ENCODE measurements at places on chromosomes 16 and 17.

DNA sequence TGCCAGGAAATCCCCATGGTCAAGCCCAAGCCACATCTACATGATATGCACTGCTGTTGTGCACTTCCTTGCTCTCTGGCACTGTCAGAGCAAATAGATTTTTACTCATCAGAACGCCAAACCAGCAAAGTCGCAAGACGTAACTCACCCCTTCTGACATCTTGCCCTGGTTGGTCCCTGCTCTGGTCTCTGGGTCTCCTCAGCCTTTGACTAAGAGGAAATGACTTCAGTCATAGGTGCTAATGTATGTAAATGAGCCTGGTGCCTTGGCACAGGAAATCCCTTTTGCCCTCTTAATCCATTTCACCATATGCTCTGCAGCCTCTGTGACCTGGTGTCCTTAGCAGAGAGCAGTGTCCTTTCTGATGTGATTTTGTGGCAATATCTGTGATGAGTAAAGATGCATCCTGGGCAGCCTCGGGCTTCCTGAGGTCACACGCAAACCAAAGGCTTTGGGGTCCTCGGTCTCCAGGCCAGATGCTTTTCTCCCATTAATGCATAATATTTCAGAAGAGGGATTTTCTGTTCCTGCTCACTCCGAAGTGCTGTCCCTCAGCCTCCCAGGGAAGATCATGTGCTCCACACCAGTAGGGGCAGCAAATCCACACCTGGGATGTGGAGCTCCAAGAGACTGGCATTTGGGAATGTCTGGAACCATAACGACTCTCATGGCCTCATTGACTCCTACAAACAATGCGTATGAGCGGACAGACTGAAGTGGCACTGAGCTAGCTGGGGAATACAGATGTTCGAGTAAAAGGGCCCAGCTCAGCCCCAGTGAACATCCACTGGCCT, 66.9 kb downstream of the GP2 start:
- no peak for DNase-seq

DNA sequence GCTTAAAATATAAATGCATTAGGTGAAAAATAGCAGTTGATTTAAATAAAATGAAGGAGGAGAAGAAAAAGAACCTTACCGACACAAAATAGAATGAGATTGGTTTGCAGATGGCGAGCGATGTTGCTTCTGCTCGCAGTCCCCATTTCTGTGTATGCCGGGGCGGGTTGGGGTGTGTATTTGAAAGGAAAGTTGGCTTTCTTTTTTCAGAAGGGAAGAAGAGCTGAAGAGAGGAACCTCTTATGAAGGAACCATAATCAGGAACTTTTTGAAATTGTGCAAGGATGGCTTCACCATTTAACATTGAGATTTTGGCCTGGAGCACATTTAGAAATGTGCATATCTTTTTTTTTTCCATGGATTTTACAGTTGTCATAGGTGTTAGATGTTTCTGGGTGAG, at the start of gene IGSF6:
Gene IGSF6, minus strand, starts transcription at position 156 of the 400 bp plus-strand sequence. Its CDS starts 10 bp downstream, at position 146.
- no peak for DNase-seq

DNA sequence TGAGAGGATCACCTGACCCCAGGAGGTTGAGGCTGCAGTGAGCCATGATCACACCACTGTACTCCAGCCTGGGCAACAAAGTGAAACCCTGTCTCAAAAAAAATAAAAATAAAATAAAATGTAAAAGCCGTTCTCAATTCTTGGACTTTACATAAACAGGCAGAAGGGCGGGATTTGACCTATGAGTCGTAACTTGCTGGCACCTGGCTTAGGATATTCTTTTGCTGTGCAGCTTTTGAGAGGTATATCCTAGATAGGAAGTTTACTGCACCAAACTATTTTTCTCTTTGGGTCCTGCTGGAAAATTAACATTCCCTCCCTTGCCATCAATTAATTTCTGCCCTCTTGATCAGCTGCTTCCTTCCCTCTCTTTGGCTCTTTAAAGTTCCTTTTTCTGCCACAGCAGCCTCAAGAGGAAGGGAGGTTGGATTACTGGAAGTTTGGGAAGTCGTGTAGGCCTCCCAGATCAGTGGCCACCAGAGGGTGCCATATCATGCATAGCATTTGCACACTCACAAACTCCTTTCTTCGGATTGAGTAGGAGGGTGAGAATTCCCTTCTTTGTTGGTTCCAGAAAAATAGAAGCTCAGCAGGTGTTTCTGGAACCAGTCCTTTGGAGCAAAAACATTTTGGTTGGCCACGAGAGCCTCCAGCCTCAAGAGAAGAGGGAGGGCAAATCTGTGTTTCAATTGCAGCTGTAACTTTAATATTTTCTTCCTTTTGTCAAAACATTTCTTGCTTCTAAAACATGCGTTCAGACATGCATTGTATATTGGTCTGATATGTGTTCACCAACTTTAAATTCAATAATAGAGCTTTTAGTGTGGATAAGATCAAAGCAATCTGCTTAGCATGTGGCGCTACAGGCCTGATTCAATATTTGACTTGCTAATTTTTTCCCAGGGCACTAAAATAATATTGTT, 147.3 kb downstream of the CCDC182 start:
- peak; percentile 89 for DNase-seq

DNA sequence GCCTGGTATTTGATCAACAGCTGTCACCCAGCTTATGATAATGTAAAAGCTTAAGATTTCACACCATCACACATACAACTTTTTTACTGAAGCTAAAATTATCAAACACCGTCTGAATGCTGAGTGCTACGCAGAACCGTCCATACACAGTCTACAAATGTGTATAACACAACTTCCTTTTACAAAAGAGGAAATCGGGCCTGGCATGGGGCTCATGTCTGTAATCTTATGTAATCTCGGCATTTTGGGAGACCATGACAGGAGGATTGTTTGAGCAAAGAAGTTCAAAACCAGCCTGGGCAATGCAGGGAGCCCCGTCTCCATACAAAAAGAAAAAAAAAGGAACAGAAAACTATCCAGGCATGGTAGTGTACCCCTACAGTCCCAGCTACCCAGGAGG, 19.6 kb upstream of the QRICH2 start:
- DNase-seq: no peak

GRCh38 chr17:72056727-72057290, 64.0 kb upstream of the SOX9 start:
- DNase-seq: no peak

GRCh38 chr17:80529904-80530292, 14.7 kb upstream of the RPTOR start:
- no peak for DNase-seq

GRCh38 chr16:70695331-70696070, 9.6 kb upstream of the MTSS2 start:
- peak; percentile 62 for DNase-seq

DNA sequence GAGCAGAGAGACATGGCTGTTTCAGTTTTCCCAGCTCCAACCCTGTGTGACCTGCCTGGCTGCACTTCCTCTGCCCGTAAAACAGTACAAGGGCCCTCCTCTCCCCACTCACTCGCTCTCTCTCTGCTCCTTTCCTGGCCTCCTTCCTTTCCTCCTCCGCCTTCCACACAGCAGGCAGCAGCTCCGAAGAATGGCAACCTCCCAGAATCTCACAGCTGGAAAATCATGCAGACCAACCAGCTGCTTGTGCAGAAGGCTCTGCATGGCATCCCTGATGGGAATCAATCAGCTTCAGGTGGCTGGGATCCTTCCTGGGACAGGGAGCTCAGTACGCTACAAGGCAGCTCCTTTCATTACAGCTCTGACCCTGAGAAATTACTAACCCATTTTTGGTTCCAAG, 27.4 kb downstream of the TMEM132E start:
- no peak for DNase-seq

GRCh38 chr16:74100395-74101326, 196.0 kb upstream of the PSMD7 start:
- DNase-seq: no peak

DNA sequence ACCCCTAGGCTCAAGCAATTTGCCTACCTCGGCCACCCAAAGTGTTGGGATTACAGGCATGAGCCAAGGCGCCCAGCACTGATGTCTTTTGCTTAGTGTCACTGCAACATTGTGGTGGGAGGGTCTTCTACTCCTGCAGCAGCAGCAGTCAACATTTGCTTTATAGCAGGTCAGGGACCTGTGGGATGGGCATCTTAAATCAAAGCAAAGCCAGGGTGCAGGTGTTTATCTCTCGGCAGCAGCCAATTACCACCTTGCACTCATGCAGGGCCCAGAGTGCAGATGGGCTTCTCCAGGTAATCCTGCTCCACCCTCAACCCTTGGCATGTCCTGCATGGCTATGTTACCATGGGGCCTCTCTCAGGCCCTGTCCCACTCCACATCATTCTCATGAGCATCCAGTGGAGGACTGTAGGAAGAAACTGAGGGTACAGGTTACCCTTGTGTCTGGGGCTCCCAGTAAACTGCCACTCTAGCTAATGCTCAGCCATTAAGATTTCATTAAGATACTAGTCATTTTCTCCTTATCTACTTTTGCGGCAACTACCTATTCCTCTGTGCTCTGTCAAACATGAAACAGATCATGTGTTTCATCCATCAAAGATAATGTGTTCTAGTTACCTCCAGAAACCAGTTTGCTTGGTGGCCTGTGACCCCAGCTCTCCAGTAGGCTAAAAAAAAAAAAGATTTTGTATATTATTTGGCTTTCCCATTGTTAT, 16.8 kb downstream of the ADGRG5 start:
- DNase-seq: no peak

DNA sequence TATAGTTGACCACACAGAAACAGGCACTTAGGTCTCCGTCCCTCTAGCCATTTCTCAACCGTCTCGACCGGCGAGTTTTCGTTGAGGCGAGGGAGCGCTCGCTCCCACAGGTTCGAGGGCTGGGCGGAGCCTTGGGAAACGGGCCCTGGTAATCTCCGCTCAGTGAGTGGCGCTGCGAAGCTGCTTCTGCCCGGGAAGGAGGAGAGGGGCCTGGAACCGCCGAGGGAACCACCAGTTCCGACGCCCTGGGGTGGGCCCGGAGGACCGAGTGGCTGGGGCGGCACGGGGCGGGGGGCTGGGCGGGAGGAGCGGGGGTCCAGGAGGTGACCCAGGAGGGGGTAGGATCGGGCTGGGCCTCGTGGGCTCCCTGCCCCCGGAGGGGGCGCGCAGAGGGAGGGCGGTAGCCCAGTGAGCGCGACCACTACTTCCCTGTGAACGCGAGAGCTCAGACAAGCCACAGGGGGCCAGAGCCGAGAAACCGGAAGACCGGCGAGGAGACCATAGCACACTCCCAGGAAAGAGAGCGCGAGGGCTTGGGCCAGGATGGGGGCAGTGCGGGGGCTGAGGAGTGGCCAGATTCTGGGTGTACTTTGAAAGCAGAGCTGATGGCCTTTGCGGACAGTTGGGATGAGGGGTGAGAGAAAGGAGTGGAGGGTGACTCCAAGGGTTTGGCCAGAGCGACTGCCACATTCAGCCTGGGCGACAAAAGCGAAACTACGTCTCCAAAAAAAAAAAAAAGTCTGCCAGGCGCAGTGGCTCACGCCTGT, 29.9 kb upstream of the ARL4D start:
- peak; percentile 91 for DNase-seq

GRCh38 chr17:65698381-65699061, 137.1 kb upstream of the AXIN2 start:
- peak; percentile 54 for DNase-seq

- no peak for DNase-seq
Measured at GRCh38 chr16:86854626-86855294, 276.4 kb downstream of the FOXL1 start.

GRCh38 chr17:43528988-43529814, 16.9 kb downstream of the ETV4 start:
- no peak for DNase-seq

- DNase-seq: peak; percentile 100
Measured at GRCh38 chr17:48047741-48048383, at the start of gene NFE2L1. NFE2L1 (plus strand) TSS chr17:48048359; CDS start chr17:48051119, 2,760 bp downstream.

DNA sequence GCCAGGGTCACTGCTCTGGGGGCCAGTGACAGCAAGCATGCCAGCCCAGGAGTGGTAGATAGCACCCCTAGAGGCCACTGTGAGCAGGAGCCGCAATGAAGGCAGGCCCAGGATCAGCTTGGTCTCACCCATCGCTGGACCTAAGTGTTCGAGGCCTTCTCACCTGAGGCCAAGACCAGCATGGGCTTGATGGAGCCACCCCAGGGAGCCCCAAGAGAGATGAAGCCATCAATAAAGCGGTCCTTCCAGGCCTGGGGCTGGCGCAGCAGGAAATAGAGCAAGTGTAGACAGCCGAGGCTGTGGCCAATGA, 1.8 kb downstream of the LCAT start:
- peak; percentile 75 for DNase-seq

- DNase-seq: no peak
Measured at GRCh38 chr17:72606656-72607055, 485.8 kb downstream of the SLC39A11 start.

DNA sequence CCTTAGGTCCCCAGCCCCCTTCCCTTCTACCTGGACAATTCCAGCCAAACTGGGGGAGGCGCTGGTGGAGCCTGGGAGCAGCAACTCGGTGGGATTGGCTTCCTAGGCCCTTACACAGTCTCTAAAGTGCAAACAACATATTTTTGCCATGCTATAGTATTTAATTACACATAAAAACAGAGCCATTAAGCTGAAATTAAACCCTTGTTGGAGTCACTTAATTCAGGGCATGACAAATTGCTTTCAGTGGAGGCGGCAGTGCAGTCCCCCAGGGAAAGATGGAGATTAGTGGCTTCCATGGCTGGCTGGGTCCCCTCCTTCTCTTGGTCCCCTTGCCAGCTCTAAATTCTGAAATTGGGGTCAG, 17.3 kb downstream of the IGFBP4 start:
- DNase-seq: no peak

GRCh38 chr16:14211856-14212543, 140.9 kb downstream of the MRTFB start:
- DNase-seq: no peak

DNA sequence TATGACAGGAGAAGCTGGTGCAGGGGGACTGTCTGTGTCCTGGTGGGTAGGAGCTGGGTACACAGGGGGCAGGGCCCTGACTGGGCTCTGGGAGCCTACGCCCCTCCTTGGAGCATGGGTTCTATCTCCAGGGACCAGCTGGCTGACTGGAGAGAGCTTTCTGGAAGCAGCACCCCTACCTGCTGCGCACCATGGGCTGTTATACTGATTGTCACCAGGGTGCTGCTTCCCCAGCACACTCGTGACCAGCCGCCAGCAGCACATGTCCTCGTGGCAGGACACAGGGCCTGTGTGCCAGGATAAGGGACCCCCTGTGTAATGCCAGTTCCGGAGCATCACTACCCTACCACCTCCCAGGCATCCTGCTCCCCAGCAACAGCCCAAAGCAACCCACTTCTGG, 106.0 kb downstream of the AMFR start:
- DNase-seq: no peak

- DNase-seq: no peak
Measured at GRCh38 chr16:81442220-81442915, 2.2 kb upstream of the CMIP start.

DNA sequence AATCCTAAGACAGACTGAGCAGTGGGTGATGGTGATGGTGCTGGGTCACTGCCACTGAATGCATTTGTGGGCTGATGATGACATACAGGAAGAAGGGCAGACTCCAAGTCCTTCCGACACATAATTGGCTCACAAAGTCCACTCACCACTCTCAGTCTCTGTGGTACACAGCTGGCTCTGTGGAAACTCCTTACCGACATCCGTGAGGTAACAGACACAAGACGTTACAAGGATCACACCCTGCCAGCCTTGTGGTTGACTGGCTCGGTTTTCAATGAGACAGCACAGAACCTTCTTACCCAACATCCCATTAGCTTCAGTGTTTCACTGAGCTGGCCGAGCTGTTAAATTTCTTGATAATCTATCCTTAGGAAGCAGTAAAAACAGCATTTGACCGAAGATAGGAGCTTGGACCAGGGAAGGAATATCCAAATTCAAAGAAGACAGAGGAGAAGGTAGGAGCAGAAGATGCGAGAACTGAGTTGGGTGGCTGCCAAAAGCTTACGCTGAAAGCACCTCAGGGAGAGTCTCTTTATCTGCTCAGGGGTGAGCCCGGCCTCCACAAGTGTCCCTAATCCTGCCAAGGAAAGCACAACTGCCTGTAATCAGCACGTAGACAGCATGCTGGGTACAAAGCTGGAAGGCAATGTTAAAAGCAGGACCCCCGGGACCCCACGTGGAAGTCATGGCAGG, 5.5 kb upstream of the MXRA7 start:
- no peak for DNase-seq

Data from ELF-1 (cell line).